ENCODE measurements at places on chromosomes 16 and 17. TPM values are rescaled to one million over a fixed set of nuclear protein-coding genes. Genes with fewer than 3 reads are reported as not detected.
A peak's percentile ranks its signal among the peaks of the same experiment; 100 is the strongest.

DNA sequence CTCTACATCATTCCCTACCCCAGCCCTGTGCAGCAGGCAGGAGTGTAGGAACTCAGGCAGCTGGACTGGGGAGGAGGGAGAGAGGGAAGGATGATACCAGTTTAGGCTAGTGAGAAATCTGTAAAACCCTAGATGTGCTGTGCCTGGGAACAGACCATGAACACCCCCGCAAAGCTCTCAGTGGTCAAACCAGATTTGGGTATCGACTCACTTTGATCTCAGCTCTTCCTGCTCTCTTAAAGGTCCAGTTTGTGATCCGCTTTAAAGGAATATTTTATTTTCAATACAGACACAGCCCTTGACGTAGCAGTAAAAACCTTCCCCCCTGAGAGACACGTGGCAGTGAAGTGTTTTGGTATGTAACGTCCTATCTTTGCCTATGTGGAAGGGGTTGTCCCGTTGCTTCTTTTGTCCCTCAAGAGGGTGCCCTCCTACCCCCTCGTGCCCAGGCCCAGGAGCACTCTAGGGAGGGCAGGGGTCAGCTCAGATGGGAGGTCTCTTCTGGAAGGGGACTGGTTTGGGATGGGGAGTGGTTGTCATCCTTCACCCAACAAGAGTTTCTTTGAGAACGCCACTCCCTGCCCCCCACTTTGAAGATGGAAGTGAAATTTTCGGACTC lies 19.3 kb upstream of the TBX2 start:
- DNase-seq, result no peak

GRCh38 chr17:78497115-78497540 lies 80.1 kb downstream of the DNAH17 start:
- peak; percentile 82 for DNase-seq

- DNase-seq, result no peak
Measured at GRCh38 chr17:54307351-54307750, 484.6 kb downstream of the KIF2B start.

DNA sequence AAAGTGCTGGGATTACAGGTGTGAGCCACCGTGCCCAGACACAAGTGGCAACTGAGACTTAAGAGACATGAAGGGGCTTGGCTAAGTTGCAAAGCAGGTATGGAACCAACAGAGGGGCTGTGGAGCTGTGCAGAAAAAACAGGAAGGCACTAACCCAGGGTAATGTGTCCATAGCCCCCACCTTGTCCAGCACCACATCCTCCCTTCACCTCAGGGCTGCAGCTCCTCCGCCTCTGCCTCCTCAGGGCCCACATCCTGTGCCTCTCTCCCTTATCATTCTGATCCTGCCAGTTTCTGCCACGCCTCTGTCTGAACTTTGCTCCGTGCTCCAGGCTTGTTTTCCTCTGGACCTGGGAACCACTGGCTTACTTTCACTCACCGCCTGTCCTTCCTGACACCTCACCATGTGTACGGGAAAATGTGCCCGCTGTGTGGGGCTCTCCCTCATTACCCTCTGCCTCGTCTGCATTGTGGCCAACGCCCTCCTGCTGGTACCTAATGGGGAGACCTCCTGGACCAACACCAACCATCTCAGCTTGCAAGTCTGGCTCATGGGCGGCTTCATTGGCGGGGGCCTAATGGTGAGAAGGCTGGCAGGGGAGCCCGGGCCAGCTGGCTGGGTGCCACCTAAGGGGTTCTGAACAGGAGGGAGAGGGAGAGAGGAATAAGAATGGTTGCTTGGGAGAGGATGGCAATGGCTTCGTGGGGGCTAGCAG lies at the start of gene TM4SF5:
TM4SF5 (plus strand) TSS at position 368 of the 716 bp plus-strand sequence; CDS start at position 405, 37 bp downstream.
- DNase-seq, result no peak

GRCh38 chr17:74249590-74250270 lies 24.3 kb upstream of the DNAI2 start:
- no peak for DNase-seq

GRCh38 chr17:48453447-48453846 lies 23.4 kb upstream of the SKAP1 start:
- no peak for DNase-seq

GRCh38 chr17:38917259-38917658 lies 8.2 kb upstream of the LASP1NB start:
- DNase-seq, result no peak

DNA sequence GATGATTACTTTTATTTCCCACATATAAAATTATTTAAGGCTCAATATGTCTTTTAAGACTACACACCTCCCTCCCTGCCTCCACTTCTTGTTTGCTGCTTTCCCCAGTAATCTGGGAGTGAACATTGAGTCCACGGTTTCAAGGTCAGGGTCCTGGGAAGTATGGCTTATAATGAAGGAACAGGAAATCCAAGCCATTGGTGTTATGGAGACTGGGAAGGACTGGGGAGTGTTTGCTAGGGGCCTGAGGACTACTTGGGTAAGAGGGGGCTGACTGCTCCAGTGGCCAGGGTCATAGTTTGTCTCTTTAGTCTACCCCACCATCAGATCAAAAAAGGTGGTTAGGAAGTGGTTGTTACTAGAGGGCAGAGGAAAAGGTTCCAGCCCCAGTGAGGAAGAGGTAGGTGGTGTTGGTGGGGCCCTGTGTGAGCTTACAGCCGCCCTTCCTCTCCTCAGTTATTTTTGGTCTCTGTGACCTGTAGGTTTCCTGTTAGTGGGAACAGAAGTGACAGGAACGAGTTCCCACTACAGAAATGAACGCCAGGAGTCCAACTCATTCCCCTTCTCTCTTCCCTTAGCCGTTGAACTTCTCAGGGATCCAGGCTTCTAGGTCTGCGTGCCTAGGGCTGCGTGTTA lies 742 bp upstream of the SLC16A13 start:
- DNase-seq, result no peak

DNA sequence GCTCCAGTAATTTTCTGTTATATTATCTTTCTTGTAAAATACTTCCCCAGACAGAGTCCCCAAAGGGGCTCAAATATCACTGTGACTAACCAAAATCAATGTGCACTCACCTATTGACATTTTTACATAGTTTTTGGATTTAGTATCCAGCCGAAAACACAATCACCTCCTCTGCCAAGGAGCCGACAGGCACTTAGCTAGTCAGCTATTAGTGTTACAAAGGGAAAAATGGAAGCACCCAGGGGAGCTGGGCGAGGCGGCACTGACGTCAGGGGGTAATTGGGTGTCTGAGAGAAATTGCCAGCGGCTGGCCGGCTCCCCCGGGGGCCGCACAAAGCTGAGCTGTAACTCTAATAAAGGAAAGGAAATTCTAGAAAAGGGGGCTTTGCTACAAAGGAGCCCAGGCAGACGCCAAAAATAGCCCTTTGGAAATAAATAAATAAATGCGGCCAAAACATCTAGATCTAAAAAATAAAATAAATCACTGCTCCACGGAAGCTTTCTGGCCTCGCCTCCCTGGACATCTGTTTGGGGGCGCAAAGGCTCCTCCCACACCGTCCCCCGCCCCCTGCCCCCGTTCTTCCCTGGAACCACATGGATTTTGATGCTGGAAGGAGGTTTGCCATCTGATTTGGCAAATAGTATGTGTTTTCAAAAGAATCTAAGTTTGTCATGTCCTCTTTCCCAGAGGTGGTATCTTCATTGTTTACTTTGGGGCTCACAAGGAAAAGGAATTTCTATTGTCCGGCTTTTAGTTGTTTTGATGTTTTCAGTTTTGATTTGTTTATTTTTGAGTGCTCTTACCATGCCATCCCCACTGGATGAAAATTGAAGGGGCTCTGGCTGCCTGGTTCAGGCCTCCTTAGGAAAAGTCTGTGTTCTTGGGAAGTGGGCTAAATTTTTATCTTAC lies 156.7 kb downstream of the ZNF423 start:
- peak; percentile 87 for DNase-seq

MAP2K6 gene
- total RNA-seq, result 5.3 TPM

KRTAP1-5 gene
- not detected for total RNA-seq
